ENCODE measurements at places on chromosomes 6 and 20.

- DNase-seq: no peak
These were observed 75.1 kb downstream of the PPP1R3G start for GRCh38 chr6:5160206-5160605.

GRCh38 chr20:47365023-47365764 lies 8.7 kb upstream of the ZMYND8 start:
- DNase-seq: no peak

DNA sequence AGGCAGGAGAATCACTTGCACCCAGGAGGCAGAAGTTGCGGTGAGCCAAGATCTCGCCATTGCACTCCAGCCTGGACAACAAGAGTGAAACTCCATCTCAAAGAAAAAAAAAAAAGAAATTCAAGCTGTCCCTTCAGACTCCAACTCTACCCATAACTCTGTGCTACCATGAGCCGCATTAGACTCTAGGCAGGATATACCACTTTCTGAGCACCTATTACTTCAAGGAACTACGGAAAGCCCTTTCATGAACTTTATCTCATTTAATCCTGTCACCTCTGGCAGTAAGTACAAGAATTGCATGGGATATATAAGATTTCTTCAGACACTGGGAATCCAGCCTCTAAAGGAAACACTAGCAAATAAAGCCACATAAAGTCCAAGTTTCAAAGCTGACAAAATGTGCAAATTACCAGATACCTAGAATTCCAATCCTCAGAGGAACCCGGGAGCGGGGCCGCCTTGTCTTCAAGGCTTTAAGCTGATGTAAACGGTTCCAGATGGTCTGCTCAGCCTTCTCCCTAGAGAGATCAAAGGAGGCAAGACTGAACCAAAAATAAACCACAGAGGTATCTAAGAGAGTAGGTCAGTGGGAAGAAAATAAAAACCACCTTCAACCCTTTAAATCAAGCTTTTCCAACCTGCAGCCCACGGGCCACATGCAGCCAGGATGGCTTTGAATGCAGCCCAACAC lies 9.4 kb downstream of the CDK5RAP1 start:
- DNase-seq: no peak

- no peak for DNase-seq
These were observed 20.8 kb downstream of the OR2B2 start for GRCh38 chr6:27891320-27891875.

- DNase-seq: peak; percentile 33
These were observed 574 bp downstream of the RPS12 start for GRCh38 chr6:132814716-132815570.

DNA sequence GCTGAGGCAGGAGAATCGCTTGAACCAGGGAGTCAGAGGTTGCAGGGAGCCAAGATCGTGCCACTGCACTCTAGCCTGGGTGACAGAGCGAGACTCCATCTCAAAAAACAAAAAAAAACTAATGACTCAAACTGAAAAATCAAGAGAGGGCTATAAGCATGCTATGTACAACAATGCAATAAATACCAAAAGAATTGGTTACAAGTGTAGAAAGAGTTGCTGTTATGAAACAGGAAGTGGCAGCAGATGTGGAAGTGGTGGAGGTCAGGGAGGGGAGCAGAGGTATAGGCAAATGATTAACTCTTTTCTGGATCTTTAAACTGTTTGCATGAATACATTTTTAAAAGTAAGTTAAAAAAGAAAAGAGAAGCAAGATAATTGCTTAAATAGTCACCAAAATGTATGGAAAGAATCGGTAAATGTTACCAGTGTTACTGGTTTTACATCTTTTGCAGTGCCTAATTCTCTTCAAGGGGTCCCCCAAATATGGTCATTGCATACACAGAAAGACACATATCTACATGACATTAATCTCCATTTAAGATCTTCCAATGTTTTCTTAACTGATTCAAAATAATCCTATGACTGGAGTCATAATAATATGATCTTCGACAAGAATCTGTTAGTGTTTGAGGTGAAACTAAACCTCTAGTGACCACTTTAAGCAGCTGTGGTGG lies 15.0 kb downstream of the CALHM6 start:
- peak; percentile 32 for DNase-seq

DNA sequence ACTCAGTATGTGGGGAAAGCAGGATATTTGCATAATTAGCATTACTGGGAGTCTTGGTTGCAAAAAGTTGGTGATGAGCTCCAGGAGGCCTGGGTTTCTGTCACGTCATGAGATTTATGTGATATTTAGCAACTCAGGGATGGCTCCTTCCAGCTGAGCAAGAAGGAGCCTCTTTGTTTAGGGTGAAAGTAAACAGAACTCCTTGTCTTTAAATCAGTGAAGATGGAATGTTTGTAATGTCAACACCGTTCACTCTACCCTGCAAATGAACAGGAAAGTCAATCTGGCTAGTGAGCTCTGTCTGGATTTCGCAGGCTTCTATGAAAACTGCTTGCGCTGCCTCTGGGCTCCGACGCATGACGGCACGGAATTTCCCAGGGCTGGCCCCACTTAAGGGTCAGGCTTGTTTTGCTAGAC lies 86.9 kb downstream of the PXDC1 start:
- no peak for DNase-seq

- no peak for DNase-seq
These were observed 36.4 kb downstream of the MYLK4 start for GRCh38 chr6:2714111-2714895.

- no peak for DNase-seq
These were observed 66.7 kb downstream of the FAM229B start for GRCh38 chr6:112153926-112154607.

GRCh38 chr6:109182578-109182977 lies 87.3 kb downstream of the CEP57L1 start:
- DNase-seq: no peak

GRCh38 chr20:43993560-43993959 lies 78.9 kb downstream of the TOX2 start:
- no peak for DNase-seq

GRCh38 chr6:2476376-2476775 lies 231.0 kb upstream of the GMDS start:
- no peak for DNase-seq

- no peak for DNase-seq
These were observed 35.9 kb downstream of the MOXD1 start for GRCh38 chr6:132365281-132365907.
